Effector CD4-positive, alpha-beta T cell (primary cell): ENCODE measurements at places on chromosomes 7 and 10.

GRCh38 chr10:35912615-35913569, 270.8 kb upstream of the FZD8 start:
- DNase-seq, result no peak

- no peak for DNase-seq
Measured at GRCh38 chr10:49690698-49691356, 11.4 kb downstream of the C10orf53 start.

GRCh38 chr7:20894806-20895205, 108.1 kb upstream of the SP8 start:
- no peak for DNase-seq

DNA sequence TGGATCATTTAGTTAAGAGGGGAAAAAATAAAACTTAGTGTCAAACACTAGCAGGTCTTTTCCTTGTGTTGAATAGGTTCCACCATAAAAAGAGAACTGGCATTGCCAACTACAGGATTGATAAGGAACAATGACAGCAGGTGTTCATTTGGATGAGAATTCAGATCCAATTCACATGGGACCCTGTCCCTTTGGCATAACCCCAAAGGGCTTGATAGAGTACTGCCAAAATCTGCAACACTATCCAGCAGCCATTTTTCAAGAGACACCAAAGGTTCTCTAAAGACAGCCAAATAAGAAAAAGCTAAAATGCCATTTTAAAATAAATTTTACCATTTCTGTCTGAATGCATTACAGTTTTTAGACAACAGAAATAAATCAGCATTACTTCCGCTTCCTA, 422.3 kb downstream of the DGKB start:
- no peak for DNase-seq

DNA sequence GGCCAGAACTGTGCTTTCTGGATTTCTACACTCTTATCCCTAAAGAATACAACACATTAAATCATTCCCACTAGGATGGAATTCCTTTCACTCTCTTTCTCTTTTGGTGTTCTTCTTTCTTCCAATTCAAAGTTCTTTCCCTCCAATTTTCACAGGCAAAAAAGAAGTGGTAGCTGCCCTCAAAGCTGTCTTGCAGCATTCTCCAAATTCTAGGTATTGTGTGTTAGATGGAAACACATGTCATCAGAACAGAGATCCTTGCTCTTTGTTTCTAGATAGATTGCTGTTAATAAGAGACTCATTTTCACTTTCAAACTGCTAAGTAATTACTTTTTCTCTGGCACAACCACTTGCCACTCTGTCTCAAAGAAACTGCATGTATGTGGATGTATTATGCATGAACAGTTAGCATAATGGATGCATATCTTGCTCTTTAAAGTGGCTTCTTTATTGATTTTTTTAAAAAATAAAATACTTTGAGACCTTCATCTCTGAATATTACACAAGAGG, 31.0 kb downstream of the SHTN1 start:
- DNase-seq, result no peak

DNA sequence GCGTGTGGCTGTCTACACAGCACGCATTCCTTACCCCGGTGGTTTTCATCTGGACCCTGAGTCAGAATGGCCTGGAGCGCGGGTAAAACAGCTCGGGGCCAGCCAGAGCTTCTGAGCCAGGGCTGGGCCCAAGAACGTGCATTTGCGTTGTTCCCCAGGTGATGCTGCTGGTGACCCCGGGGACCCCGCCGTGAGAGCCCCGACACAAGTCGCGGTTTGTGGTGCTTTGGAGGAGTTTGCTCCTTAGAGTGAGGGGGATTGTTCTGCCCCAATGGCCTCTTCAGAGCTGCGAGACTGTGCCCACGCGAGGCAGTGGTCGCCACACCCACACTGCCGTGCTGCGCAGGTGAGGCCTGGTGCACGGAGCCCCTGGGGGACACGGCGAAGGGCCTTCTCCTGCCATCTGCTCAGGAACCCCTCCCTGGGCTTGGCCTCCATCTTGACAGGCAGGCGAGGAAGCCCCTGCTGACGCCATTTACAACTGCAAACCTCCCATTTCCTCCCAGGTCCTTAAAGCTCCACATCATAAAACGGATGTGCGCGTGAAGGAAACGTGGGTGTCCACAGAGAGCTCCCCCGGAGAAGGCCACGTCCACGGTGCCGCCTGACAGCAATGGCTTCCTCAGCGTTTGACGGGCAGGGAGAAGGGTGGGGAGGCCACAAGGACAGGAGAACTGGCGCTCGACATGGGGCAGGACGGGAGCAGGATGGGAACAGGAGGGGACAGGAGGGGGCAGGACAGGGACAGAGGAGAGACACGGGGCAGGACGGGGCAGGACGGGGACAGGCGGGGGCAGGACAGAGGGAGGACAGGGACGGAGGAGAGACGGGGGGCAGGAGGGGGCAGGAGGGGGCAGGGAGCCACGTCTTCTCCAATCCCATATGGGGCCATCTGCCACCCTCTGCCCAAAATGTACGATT, 477.2 kb downstream of the DNAJB6 start:
- DNase-seq, result no peak

DNA sequence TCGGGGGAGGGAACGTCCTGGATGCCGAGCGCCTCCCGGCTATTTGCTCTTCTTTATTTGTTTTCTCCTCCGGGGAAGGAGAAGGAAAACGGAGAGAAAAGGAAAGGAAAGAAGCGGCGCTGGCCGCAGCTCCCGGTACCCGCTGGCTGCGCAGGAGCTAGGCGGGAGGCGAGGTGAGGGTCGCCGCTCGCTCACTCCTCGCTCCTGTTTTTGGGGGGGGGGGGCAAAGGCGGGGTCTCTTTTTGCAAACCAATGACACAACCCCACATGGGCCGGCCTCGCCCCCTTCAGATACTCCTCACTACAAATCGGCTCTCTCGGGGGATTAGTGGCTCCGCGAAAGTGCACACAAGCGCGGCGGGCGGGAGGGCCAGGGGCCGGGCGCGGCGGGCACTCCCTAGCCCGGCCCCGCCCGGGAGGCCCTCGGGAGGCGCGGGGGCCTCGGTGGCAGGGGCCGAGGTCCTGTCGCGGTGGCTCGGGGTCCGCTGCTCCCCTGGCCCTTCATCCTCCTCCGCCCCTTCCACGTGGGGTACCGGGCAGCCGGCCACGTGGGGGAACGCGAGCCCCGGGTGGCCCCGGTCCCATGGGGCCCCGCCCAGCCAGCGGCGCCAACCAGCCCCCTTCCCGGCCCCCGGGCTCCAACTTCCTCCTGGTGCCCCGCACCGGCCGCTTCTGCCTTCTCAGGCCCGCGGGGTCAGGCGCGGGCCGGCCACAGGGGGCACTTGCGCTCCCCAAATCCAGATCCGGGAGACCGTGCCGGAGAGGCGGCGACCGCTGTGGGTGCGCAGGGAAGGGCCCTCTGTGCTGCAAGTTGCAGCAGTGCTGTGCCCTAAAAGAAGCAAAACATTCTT, 718 bp upstream of the CTBP2 start:
- no peak for DNase-seq

DNA sequence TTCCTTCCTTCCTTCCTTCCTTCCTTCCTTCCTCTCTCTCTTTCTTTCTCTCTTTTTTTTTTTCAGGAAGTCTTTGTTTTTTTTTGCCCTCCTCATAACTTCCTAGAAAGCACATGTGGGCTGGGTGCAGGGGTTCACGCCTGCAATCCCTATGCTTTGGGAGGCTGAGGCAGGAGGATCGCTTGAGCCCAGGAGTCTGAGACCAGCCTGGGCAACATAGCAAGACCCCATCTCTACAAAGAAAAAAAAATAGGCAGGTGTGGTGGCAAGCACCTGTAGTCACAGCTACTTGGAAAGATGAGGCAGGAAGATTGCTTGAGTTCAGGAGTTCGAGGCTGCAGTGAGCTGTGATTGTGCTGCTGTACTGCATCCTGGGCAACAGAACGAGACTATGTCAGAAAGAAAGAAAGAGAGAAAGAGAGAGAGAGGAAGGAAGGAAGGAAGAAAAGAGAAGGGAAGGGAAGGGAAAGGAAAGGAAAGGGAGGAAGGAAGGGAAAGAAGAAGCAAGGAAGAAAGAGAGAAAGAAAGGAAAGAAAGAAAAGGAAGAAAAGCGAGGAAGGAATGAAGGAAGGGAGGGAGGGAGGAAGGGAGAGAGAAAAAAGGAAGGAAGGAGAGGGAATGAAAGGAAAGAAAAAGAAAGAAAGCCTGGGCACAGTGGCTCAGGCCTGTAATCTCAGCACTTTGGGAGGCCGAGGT, 13.5 kb upstream of the BAIAP2L1 start:
- no peak for DNase-seq

GRCh38 chr10:74282848-74283210, 131.8 kb downstream of the ADK start:
- no peak for DNase-seq

GRCh38 chr7:8126601-8127167, 135.3 kb downstream of the ICA1 start:
- DNase-seq, result no peak

DNA sequence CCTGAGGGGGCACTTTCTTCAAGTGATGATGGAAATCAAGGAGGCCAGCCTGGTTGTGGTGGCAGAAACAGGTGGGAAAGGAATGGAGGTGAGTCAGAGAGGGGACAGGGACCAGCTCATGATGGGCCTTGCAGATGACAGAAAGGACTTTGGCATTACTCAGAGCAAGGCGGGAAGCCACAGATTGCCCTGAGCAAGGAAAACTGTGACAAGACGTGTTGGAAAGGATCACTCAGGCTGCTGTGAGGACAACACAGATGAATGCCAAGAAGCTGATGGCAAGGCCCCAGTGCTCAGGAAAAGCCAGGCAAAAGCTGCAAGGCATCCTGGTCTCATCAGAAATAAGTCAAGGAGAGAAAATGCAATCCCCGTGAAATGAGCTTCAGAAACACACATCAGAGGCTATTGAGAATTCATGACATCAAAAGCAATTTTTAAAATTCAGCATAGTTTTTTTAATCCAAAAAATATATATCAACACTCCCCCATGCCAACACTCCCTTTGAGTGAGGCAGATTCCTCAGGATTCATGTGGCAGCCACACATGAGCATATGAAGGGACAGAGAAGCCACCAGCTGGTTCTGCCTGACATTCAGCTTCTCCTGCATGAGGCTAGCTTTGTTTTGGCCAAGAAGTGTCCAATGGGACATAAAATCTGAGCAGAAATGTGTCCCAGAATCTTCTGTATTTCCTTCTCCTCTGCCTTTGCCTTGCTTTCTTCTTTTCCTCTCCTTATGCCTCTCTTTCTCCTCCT, 244.5 kb upstream of the MYO3A start:
- no peak for DNase-seq

GRCh38 chr7:127943541-127944521, 87.4 kb downstream of the LRRC4 start:
- DNase-seq, result no peak

DNA sequence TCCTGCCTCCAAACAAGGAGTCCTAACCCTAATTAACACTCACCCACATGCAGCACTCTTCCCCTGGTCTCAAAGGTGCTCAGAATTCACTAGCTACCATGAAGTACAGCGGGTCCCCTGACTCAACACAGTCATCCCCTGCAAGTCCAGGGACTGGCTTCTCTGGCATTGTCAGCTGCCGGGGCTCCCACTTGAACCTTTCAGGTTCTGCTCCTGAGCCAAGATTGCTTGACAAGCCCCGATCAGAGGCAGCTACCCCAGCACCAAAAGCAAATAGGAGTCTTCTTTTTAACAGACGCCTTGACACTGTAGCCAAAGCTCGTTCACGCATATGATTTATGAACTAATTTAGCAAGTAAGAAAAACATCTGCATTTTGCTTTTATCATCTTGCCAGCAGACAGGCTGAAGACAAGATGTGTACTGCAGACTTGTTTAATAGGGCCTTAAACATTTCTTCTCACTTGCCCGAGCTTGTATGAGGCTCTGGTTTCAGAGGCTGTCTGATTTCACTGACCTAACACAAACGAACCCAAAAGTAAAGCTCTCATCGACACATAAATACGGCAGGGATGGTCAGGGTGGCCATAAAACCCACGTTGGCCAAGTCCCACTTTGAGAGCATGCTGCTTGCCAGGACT, 67.6 kb upstream of the ADAM12 start:
- no peak for DNase-seq

GRCh38 chr10:24418532-24418931, 209.6 kb downstream of the KIAA1217 start:
- no peak for DNase-seq

DNA sequence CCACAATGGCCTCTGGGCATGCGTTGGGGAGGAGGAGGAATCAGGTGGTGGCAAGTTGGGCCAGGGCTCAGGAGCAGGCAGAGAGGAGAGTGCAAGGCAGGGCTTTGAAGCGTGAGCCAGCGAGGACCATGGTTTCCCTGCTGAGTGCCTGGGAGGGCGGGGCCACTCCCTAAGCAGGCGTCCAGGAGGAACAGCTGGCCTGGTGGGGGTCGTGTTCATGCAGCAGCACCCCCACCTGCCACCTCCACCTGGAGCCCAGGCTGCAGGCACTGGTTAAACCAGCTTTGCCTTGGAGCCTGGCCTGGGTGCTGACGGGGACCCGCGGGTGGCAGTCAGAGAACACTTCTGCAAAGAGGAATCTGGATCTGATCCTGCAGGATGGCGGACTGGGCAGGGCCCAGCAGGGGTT, 24.2 kb upstream of the AQP1 start:
- DNase-seq, result no peak

DNA sequence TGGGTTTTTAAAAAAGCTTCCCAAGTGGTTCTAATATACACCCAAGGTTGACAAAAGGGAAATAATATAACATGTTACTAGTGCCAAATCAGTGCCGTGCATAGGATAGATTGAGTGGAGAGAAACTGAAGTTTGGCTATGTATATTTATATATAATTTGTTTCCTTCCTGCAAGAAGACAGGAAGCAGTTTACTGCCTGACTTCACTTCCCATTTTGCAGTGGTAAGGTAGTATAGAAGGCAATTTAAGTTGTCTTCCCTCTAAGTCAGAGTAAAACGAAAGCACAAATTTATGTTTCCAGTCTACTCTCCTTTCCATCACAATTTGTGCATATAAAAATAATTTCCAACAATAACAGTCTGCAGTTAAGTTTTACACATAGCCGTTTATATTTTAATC, 3.4 kb upstream of the HYCC1 start:
- DNase-seq, result no peak

DNA sequence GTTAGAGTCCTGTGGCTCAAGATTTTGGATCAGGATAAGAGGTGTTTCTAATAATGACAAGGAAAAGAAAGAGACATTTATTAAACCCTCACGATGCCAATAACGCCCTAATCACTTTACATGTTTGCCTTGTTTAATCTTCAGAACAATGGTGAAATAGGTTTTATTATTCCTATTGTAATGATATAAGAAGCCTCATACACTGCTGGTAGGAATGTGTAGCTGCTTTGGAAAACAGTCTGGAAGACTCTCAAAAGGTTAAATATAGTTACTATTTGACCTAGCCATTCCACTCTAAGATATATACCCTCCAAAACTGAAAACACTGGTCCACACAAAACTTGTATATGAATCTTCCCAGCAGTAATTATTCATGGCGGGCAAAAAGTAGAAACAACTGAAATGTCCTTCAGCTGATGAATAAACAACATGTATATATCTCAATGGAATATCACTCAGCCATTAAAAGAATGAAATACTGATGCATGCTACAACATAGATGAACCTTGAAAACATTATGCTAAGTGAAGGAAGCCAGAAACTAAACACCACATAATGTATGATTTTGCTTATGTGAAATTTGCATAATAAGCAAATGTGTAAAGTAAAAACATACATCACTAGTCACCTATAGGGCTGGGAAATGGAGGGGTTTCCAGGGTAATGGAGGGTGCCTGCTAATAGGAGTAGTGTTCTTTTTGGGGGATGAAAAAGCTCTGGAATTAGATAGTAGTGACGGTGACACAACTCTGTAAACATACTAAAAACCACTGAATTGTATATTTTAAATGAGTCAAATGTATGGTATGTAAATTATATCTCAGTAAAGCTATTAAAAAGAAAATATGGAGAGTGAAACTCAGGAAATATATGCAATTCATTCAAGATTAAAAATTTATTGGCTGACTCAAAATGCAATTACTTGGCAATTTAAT, 76.9 kb upstream of the ANK3 start:
- DNase-seq, result no peak

- no peak for DNase-seq
Measured at GRCh38 chr10:51001587-51001986, 72.7 kb upstream of the PRKG1 start.
